ENCODE measurements at places on chromosomes 12 and 14. TPM values are rescaled to one million over a fixed set of nuclear protein-coding genes. Genes with fewer than 3 reads are reported as not detected.

The CD4 gene
- 0.25 TPM for total RNA-seq

The CMTM5 gene
- total RNA-seq: 0.50 TPM

The APOF gene
- total RNA-seq: not detected

The EXOC3L4 gene
- total RNA-seq: 0.50 TPM

The PTHLH gene
- 0.33 TPM for total RNA-seq

The DAD1 gene
- total RNA-seq: 233 TPM

The ANKRD33 gene
- total RNA-seq: 0.11 TPM

The SOAT2 gene
- not detected for total RNA-seq

The DYRK4 gene
- 39.4 TPM for total RNA-seq

The TAS2R42 gene
- not detected for total RNA-seq

The KRT77 gene
- total RNA-seq: not detected
